ENCODE measurements at places on chromosomes 5 and 9. TPM values are rescaled to one million over a fixed set of nuclear protein-coding genes. Genes with fewer than 3 reads are reported as not detected.

The PCDHA12 gene
- total RNA-seq, result 6.8 TPM

The DPM2 gene
- 10.0 TPM for total RNA-seq

DNA sequence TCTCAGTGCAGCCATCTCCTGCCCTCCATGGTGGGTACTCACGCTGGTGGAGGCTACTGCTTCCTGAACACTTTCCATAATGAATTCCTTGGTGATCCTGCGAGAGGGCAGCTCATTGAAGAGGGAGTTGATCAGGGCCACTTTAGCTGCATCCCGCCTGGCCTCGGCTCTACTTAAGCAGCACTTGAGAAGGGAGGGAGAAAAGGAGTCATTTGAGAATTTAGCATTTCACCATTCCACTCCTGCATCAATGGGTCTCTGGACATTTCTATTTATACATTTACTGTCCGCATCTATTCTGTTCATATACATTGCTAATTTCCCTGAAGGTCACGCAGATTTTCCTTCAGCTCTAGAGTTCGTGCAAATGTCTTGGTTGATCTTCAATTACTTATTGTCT, 35.1 kb downstream of the LIX1 start:
- no peak for DNase-seq

- DNase-seq, result peak; percentile 53
Observed at GRCh38 chr9:121744002-121744686, 92.7 kb downstream of the DAB2IP start.
